Testis (tissue), 5 donors: ENCODE measurements at places on chromosomes 3 and 15.

- DNase-seq, result peak; percentile 92
Observed at GRCh38 chr3:49132437-49133225, at the start of gene LAMB2. Gene LAMB2 (minus strand): TSS chr3:49133050. CDS start chr3:49132867, 183 bp downstream.

- no peak for DNase-seq
Observed at GRCh38 chr15:62945760-62946159, 96.8 kb upstream of the TPM1 start.

DNA sequence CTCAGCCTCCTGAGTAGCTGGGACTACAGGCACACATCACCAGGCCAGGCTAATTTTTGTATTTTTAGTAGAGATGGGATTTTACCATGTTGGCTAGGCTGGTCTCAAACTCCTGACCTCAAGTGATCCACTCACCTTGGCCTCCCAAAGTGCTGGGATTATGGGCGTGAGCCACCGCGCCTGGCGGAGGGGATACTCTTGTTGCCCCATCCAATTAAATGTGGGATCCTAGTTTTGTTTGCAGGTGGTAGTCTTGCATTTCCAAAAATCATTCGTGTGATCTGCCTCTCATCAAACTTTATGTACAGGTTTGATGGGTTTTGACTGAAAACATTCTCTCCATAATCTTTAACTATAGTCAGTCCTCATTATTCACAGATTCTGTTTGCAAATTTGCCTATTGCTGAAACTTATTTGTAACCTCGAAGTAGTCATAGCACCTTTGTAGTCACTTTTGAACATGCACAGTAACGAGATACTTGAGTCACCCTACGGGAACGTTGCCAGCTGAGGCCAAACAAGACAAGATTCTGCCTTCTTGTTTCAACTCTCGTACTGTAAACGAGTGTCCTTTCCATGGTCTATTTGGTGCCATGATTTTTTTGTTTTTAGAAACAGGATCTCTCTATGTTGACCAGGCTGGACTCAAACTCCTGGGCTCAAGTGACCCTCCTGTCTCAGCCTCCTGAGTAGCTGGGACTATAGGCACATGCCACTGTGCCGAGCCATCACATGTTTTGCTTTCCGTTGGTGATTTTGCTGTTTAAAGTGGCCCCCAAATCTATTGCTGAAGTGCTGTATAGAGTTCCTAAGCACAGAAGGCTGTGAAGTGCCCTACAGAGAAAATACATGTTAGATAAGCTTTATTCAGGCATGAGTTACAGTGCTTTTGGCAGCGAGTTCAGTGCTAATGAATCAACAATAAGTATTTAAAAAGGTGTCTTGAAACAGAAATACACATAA, 8.1 kb upstream of the MAPK6 start:
- DNase-seq, result no peak

GRCh38 chr3:40299130-40299720, 10.3 kb upstream of the EIF1B start:
- no peak for DNase-seq

- no peak for DNase-seq
Observed at GRCh38 chr3:23830869-23831484, 25.2 kb downstream of the UBE2E1 start.

- DNase-seq, result peak; percentile 77
Observed at GRCh38 chr3:107208100-107208499, 169.1 kb upstream of the CCDC54 start.

- no peak for DNase-seq
Observed at GRCh38 chr15:100918690-100919480, at the start of gene LRRK1. Gene LRRK1 (plus strand): TSS chr15:100919357. CDS start chr15:100924633, 5,276 bp downstream.

- peak; percentile 82 for DNase-seq
Observed at GRCh38 chr15:62847900-62848489, 194.6 kb upstream of the TPM1 start.

DNA sequence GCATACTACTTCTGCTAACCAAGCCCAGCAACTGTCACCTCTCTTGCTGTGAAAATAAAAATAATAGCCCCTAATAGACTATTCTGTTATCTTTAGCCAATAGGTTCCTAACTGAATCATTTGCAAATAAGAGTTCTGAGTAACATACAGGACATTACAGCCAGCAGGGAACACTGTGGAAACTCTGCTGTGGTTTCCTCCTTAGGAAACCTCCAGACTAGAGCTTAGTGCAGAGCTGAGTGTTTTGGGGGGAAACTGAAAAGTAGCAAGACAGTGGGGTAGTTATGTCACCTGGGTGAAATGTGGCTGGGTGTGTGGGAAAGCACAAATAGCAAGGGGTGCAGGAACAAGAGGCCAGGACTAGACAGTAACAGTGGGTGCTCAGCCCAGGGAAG, 32.4 kb downstream of the DZIP1L start:
- no peak for DNase-seq

- no peak for DNase-seq
Observed at GRCh38 chr3:52982839-52983238, 63.0 kb downstream of the SFMBT1 start.

DNA sequence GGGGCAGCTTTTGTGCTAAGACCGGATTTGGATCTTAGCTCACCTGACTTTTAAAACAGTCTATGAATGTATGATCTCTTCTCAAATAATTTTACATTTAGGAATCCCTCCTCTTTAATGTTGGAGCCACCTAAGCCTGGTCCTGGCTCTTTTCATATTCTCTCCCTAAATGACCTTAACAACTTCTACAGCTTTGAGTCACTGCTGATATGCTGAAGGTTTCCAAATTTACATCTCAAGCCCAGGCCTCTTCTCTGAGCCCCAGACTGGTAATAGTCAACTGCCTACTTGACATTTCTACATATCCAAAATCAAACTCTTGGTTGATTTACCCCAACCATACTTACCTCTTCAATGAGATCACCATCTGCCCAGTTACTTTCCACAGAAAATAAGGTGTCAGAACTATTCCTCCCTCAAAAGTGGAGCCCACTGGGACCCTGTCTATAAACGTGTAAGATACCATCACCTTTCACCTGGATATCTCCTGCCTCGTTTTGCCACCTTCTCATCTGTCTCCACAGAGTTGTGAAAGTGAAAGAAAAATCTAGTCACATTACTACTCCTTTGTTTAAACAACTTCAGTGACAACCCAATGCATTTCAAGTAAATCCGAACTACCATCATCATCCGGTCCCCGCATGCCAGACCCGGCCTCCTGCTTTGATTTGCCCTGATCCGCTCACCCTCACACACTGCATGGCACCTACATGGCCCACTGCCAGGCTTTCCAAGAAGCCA, 48.8 kb downstream of the UBP1 start:
- DNase-seq, result no peak

GRCh38 chr3:36846406-36846805, 82.1 kb upstream of the DCLK3 start:
- DNase-seq, result no peak
